ENCODE measurements at places on chromosomes 6 and 20.

- DNase-seq = no peak
Observed at GRCh38 chr6:137680705-137681346, 186.2 kb upstream of the TNFAIP3 start.

GRCh38 chr6:163782436-163783003 is 368.0 kb downstream of the QKI start:
- no peak for DNase-seq

DNA sequence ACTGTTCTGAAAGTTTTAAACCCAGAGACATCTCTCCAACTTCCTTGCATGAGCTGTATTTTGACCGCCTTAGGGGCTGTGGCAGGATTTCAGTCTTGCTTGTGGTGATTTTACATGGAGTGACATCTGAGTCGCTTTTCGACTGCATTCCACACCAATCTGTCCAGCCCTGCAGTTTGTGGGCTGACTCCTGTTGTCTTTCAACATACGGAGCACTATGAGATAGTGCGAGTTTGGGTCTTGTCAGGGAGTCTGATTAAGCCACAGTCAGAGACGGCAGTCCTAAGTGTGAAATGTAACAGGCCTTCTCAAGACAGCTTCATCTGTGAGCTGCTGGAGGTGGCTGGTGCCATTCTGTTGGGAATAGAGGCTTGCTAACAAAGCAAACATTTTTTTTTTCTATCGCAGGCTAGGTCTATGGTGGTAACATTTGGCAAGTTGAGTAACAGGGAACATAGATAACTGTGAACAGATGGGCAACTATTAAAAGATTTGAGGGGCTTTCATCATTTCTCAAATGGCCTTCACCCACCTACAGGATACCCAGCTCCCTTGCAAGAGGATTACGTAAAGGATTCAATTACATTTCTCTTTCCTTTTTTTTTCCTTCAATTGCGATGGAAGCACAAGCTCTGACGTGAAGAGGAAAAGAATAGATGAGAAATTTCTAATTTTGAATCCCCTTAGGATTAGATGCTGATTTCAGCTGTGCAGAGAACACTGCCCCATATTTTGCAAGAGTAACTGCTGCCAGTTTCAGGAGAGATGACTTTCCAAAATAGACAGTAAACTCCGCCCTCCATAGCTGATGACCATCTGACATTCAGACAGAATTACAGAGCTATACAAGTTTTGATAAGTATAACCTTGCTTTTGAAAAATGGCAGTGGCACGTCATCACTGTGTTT is 25.1 kb downstream of the CAP2 start:
- no peak for DNase-seq

GRCh38 chr20:47453167-47453782 is 48.4 kb upstream of the NCOA3 start:
- DNase-seq = no peak

GRCh38 chr20:24389686-24390085 is 79.7 kb upstream of the SYNDIG1 start:
- no peak for DNase-seq

- DNase-seq = no peak
Observed at GRCh38 chr6:35047265-35048011, 93.7 kb downstream of the TCP11 start.

GRCh38 chr6:87995461-87995860 is 52.2 kb upstream of the SPACA1 start:
- no peak for DNase-seq

- peak; percentile 90 for DNase-seq
Observed at GRCh38 chr6:124974771-124975377, 12.6 kb downstream of the RNF217 start.

- DNase-seq = peak; percentile 65
Observed at GRCh38 chr6:109349419-109349987, 32.8 kb downstream of the CD164 start.

GRCh38 chr6:148263961-148264360 is 78.7 kb upstream of the SASH1 start:
- DNase-seq = no peak

GRCh38 chr20:23744817-23745216 is 5.9 kb downstream of the CST1 start:
- DNase-seq = no peak

DNA sequence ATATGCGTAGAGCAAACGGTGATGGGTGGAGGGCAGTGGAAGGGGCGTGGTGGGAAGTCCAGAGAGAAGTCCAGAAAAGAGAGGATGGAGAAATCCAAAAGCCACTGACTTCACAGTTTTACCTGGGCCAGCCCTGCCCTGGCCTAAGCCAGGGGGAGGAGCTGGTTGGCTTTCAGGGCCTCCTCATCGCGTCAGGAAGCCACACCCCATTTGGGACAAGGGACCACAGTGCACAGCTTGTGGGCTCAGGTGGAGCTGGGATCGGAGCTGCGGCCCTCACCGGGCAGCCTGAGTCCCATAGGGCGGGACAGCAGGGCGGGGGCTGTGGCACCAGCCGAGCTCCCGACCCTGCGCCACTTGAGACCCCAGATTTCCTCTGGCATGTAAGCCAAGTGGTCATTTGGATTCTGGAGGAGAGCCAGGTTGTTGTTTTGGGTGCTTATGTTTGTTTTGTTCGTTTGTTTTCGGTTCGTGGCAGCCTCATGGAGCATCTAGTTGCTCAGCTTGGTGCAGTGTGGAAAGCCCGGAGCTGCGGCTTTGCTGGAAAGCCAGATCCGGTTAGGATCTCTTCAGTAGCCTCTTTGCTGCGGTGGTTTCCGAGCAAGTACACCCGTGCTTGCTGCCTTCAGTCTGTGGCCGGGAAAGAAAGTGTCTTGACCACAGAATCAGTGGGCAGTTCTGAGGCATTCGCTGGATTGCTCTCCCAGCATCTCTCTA is 42.2 kb downstream of the RIOK1 start:
- no peak for DNase-seq

- peak; percentile 48 for DNase-seq
Observed at GRCh38 chr20:9122571-9122970, 53.7 kb downstream of the PLCB4 start.

DNA sequence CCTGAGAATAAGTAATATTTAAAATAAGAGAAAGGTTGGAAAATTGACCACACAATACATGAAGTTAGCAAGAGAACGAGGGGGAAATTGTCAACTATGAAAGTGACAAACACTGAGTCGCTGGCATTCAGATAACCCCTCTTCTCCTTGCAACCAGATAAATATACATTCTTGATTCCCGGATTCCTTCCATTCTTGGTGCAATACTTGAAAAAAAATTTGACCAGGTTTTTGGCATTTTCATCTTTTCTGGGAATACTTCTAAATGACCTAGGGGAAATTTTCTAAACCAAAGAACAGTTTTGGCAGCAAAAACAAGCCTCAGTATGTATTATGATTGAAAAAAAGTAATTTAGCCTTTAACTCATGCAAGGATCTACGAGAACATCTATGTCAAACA is 164.0 kb downstream of the PDE7B start:
- no peak for DNase-seq

GRCh38 chr6:142987490-142987889 is 42.5 kb upstream of the HIVEP2 start:
- no peak for DNase-seq

DNA sequence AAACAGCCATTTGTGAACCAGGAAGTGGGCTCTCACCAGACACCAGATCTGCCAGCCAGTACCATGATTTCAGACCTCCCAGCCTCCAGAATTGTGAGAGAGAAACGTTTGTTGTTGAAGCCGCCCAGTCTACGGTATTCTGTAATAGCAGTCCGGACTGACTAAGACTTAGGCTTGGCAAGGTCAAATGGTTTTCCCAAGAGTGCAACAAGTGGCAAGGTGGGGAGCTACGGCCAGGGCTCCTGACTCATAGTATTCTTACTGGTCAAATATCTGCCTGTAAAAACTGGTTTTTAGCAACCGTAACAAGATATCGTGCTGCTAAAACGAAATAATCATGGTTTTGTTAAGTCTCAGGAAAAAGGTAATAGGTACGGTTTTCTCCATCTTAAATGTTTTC is 37.8 kb downstream of the MCUR1 start:
- DNase-seq = no peak

DNA sequence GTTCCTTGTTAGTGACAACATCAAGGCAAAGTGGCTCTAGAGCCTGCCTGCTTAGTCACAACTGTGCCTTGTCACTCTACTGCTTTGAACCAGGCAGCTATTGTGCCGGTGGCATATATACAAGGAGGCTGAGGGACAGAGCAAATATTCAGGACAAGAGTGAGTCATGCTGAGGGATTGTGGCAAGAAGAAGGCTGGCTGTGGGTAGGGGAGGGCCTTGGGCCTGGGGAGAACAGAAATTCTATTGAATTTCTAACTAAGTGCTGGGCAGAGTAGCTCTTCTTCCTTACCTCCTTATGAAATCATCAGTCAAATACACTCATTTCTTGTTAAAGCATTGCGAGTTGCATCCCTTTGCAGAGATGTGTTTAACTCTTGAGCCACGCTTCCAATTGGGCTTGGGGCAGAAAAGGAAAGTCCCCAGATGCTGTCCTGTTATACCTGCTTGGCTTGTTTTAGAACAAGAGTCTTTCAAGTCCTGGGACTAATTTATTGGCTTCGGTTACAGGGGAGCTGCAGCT is 59.7 kb downstream of the PFDN4 start:
- no peak for DNase-seq

- DNase-seq = no peak
Observed at GRCh38 chr20:9059931-9060330, 9.0 kb upstream of the PLCB4 start.

- no peak for DNase-seq
Observed at GRCh38 chr20:9374072-9374471, 140.3 kb upstream of the LAMP5 start.

GRCh38 chr6:48110436-48111142 is 408 bp downstream of the PTCHD4 start:
- no peak for DNase-seq

- no peak for DNase-seq
Observed at GRCh38 chr6:122833021-122833491, 44.0 kb downstream of the SMPDL3A start.

GRCh38 chr20:53434662-53435061 is 159.0 kb downstream of the ZNF217 start:
- peak; percentile 56 for DNase-seq

- DNase-seq = no peak
Observed at GRCh38 chr6:136950436-136951126, 28.5 kb downstream of the SLC35D3 start.

- no peak for DNase-seq
Observed at GRCh38 chr6:81864124-81864523, 111.6 kb upstream of the TENT5A start.

DNA sequence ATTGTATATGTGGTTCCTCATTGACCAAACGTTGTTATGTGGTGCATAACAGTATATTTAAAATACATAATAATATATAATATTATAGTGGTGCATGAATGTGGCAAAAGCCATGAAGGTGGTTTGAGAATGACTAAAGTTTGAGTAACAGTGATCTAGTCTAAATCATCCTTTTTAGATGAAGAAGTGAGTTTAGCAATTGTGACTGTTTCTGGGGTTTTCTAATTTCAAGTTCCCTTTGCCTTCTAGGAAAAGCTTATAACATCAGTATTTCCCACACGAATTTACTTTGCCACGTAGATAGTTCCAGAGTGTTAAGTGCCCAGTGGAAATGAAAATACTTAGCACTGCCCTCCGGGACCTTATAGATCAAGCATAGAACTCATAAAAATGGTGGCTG is 40.9 kb downstream of the ARFGEF2 start:
- DNase-seq = no peak

- DNase-seq = no peak
Observed at GRCh38 chr6:52155791-52156576, 30.2 kb upstream of the IL17A start.

GRCh38 chr20:24763386-24764026 is 185.6 kb upstream of the CST7 start:
- DNase-seq = no peak

- no peak for DNase-seq
Observed at GRCh38 chr20:35972462-35972861, 4.1 kb downstream of the CNBD2 start.

DNA sequence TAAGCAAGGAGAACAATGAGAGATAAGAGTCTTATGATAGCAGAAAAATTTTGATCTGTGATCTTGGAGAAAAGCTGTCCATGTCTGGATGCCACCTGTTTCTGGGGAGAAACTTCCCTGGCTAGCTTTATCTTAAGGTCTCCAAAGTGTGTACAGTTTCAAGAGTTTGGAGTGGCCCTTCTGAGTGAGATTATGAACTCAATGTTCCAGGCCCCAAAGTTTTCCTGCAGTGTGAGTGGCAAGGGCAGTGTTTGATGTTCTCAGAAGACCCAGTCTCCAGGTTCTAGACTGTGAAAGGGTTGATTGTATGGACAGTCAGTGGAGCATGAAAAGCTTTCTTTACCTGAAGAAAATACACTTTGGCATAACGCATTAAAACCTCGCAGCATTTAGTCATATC is 121.7 kb downstream of the OLIG3 start:
- no peak for DNase-seq

GRCh38 chr20:20752712-20753111 is 40.3 kb upstream of the RALGAPA2 start:
- DNase-seq = no peak

DNA sequence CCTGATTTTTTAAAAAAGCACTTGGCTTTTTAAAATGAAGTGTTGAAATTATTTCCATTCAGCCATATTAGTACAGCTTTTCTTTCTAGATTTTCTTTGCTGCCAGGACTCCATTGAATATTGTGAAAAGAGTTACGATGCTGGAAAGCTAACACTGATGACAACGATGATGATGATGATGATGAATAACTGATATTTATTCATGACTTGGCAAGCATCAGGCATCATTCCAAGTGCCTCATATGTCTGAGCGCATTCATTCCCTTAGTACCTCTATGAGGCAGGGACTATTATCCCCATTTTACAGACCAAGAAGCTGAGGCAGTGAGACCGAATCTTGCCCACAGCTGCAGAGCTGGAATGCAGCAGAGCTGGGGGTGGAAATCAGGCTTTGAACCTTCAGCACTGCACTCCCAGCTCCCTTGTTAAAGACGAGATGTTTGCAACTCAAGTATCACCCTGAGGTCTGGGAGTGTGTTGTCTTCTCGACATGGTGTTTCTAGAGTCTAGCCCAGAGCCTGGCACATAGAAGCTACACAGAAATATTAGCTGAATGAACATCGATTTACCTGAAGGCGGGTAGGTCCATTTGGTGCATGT is 85.5 kb upstream of the FRMD1 start:
- no peak for DNase-seq

DNA sequence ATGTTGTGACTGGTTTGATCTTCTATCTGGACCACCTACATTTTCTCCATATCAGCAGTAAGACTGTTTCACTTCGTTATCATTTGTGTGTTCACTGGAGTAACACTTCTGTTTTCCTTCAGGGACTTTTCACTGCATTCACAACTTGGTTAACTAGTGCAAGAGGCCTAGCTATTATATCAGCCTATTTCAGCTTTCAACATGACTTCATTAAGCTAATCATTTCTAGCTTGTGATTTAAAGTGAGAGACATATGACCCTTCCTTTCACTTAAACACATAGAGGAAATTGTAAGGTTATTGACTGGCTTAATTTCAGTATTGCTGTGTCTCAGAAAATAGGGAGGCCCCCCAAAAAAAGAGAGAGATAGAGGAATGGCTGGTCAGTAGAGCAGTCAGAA is 622.8 kb upstream of the NRSN1 start:
- DNase-seq = no peak

All from NCI-H1105 treated with DMSO at 0.1 percent for 48 hours (cell line).